GM23248 (cell line): ENCODE measurements at places on chromosomes 6 and 20. TPM values are rescaled to one million over a fixed set of nuclear protein-coding genes. Genes with fewer than 3 reads are reported as not detected.

- H3K36me3 ChIP-seq = no peaks in the 10 kb centered on the region
- peak; percentile 61 for DNase-seq
- H3K4me1 ChIP-seq = peaks cover 20% of the 10 kb centered on the region
- H3K4me3 ChIP-seq = no peak overlapping the region
- no peaks in the 10 kb centered on the region for H3K27me3 ChIP-seq
- peak overlapping the region; percentile 17; the same call in 1 of the 2 replicates for H3K27ac ChIP-seq
Observed at GRCh38 chr20:33793011-33793931, 17.9 kb upstream of the CHMP4B start.

DNA sequence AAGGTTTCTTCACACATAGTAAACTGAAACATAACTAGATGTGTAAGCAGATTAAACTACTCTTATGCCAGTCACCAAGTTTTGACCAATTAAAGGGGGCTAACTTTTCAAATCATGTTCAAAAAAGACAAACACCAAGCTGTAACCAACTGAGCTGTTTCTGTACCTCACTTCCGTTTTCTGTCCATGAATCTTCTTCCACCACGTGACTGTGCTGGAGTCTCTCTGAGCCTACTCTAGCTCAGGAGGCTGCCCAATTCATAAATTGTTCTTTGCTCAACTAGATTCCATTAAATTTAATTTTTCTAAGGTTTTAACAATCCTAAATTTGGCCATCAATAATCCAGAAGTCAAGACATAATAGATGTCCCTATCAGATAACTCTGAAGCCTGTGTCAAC is 229.4 kb downstream of the FNDC1 start:
- no peaks in the 10 kb centered on the region for H3K36me3 ChIP-seq
- no peak overlapping the region for H3K4me3 ChIP-seq
- H3K4me1 ChIP-seq = no peaks in the 10 kb centered on the region
- no peak overlapping the region for H3K27ac ChIP-seq
- no peaks in the 10 kb centered on the region for H3K27me3 ChIP-seq
- no peak for DNase-seq

SEMG1 gene
- not detected in 2 replicates for total RNA-seq

DNA sequence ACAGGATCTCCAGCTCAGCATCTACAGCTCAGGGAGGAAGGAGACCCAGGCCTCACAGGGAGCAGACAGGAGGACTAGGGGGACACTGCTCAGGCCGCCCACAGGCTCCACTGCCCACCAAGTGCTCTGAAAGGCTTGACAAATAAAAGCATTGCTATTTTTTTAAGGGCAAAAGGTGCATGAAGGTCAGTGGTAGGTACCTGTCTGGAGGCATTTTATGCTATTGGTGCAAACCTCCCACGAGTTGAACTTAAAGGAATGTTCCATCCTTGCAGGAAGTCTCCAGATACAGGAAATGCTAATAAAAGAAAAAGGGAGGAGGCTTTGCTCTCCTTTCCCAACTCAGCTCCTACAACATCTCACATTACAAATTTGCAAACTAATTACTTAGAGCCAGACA is 228.1 kb downstream of the FOXC1 start:
- no peak for DNase-seq
- peaks cover 8% of the 10 kb centered on the region for H3K4me1 ChIP-seq
- H3K4me3 ChIP-seq = no peak overlapping the region
- H3K27me3 ChIP-seq = no peaks in the 10 kb centered on the region
- H3K27ac ChIP-seq = no peak overlapping the region

SMIM26 gene
- 54.9 and 115 TPM in 2 replicates for total RNA-seq

DNA sequence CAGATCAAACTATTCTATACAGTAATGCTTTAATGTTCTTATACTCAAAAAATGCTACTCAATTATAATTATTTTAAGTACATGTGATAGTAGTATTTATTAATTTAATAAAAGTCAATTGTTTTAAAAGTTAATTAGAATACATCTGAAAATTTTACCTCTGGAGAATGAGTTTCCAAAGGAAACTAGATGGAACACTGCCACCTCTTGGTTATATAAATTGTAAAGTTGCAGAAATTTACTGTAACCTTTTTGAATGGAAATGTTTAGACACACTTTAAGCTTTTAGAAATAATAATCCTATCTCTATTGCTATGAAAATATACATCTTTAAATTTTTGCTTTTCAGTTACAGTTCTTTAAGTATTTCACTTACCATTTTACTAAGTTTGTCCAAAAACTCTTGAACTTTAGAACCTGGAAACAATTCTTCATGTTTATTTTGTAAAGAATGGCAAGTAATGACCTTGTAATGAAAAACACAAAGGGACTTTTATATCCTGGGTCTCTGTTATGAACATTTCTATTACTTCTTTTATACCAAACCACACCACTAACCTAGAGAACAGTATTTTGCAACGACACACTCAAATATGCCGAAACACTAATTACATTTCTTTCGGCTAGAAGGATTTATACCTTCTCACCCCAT is 10.9 kb upstream of the BMP5 start:
- H3K27me3 ChIP-seq = no peaks in the 10 kb centered on the region
- H3K36me3 ChIP-seq = no peaks in the 10 kb centered on the region
- peak; percentile 65 for DNase-seq
- peaks cover 14% of the 10 kb centered on the region; the same call in 1 of the 2 replicates for H3K4me1 ChIP-seq

DNA sequence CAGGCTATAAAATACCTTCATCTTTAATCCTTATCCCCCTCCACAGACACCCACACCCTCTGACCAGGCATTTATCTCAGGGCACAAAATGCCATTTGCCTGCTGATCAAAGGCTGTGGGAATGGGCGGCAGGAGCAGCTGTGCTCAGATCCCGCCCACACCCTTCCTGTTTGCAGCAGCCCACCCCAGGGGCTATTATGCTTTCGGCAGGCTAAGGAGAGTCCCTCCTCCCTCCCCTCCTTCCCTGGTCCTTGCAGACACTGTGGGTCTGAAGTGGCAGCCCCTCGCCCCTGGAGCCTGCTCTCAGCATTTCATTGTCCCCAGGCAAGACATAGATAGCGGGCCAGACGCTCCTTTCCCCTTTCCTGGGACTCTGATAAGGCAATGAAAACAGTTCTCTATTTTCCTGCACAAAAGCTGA is 220.8 kb upstream of the HEY2 start:
- H3K4me1 ChIP-seq = no peaks in the 10 kb centered on the region
- H3K27me3 ChIP-seq = no peaks in the 10 kb centered on the region; the same call in 1 of the 2 replicates
- DNase-seq = no peak
- H3K36me3 ChIP-seq = no peaks in the 10 kb centered on the region
- H3K27ac ChIP-seq = no peak overlapping the region
- no peak overlapping the region for H3K4me3 ChIP-seq

GRCh38 chr20:64111841-64112641 is 4.7 kb upstream of the NPBWR2 start:
- H3K36me3 ChIP-seq = no peaks in the 10 kb centered on the region
- H3K27me3 ChIP-seq = no peaks in the 10 kb centered on the region; the same call in 1 of the 2 replicates
- no peak overlapping the region for H3K4me3 ChIP-seq
- no peak for DNase-seq

- no peak overlapping the region for H3K4me3 ChIP-seq
- no peaks in the 10 kb centered on the region for H3K36me3 ChIP-seq
- peak overlapping the region; percentile 61 for H3K27ac ChIP-seq
- no peaks in the 10 kb centered on the region for H3K27me3 ChIP-seq
- H3K4me1 ChIP-seq = peaks cover 30% of the 10 kb centered on the region
Observed at GRCh38 chr6:121951918-121952379, 447.5 kb upstream of the HSF2 start.

GRCh38 chr6:12477616-12478015 is 187.5 kb downstream of the EDN1 start:
- DNase-seq = no peak
- H3K36me3 ChIP-seq = no peaks in the 10 kb centered on the region
- peaks cover 5% of the 10 kb centered on the region for H3K4me1 ChIP-seq
- H3K4me3 ChIP-seq = no peak overlapping the region
- H3K27me3 ChIP-seq = no peaks in the 10 kb centered on the region
- H3K27ac ChIP-seq = no peak overlapping the region

TAP1 gene
- 27.5 and 30.7 TPM in 2 replicates for total RNA-seq

DNA sequence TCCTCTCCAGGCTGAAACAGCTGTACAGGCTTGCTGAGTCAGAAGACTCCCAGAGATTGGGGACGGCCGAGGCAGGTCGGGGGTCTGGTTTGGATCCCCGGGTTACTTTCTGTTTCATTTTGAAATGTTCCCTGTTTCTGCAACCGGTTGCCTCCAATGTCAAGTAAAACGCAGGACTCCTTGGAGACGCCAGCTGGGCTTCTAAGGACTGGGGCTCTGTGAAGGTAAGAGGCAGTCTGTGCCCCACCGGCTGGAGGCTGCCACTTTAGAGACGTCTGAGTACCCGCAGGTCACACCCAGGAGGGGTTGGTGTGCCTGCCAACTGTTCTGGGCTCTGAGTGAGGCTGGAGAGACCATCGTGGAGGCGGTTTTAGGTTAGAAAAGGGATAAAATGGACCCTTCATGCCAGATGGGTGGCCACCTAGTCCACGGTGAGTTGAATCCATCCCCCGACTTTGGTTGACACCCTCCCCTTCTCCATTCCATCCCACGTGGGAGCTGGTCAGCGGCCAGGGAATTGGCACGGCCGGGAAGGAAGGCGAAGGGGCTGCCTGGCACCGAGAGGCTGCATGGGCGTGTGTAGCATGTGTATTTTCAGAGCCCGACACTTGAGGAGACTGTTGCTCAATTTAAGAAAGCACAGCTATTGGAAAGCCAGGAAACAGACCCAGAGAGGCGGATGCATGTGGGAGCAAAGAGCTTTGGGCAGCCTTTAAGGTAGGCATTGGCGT is 240.9 kb downstream of the PHACTR1 start:
- H3K4me3 ChIP-seq = peak overlapping the region; percentile 76
- no peaks in the 10 kb centered on the region for H3K36me3 ChIP-seq
- H3K27me3 ChIP-seq = no peaks in the 10 kb centered on the region; the same call in 1 of the 2 replicates
- 0 out of 2 replicates have a peak, but pooled peaks cover 2% of the 10 kb centered on the region for H3K4me1 ChIP-seq
- peak; percentile 76 for DNase-seq

GRCh38 chr6:137877606-137878005 is 10.5 kb downstream of the TNFAIP3 start:
- peaks cover 27% of the 10 kb centered on the region for H3K4me1 ChIP-seq
- no peak overlapping the region for H3K4me3 ChIP-seq
- DNase-seq = no peak
- H3K27me3 ChIP-seq = no peaks in the 10 kb centered on the region
- H3K27ac ChIP-seq = no peak overlapping the region

- no peaks in the 10 kb centered on the region for H3K27me3 ChIP-seq
- no peaks in the 10 kb centered on the region for H3K4me1 ChIP-seq
- H3K4me3 ChIP-seq = no peak overlapping the region
Observed at GRCh38 chr20:39021748-39022147, 59.6 kb downstream of the DHX35 start.

- H3K4me1 ChIP-seq = no peaks in the 10 kb centered on the region
- H3K27me3 ChIP-seq = no peaks in the 10 kb centered on the region
- no peak overlapping the region for H3K4me3 ChIP-seq
- no peak for DNase-seq
- no peak overlapping the region for H3K27ac ChIP-seq
Observed at GRCh38 chr6:131673184-131673583, 28.0 kb downstream of the OR2A4 start.
